Fibroblast of lung (primary cell): ENCODE measurements at places on chromosomes 7 and 10. TPM values are rescaled to one million over a fixed set of nuclear protein-coding genes. Genes with fewer than 3 reads are reported as not detected.

ZNF727 gene
- 1.5 and 6.4 TPM in 2 replicates for total RNA-seq

PLA2G12B gene
- not detected in 2 replicates for total RNA-seq

SLC26A3 gene
- not detected in 2 replicates for total RNA-seq

GRCh38 chr7:37174460-37174859 lies 274.2 kb downstream of the ELMO1 start:
- DNase-seq = no peak

DNA sequence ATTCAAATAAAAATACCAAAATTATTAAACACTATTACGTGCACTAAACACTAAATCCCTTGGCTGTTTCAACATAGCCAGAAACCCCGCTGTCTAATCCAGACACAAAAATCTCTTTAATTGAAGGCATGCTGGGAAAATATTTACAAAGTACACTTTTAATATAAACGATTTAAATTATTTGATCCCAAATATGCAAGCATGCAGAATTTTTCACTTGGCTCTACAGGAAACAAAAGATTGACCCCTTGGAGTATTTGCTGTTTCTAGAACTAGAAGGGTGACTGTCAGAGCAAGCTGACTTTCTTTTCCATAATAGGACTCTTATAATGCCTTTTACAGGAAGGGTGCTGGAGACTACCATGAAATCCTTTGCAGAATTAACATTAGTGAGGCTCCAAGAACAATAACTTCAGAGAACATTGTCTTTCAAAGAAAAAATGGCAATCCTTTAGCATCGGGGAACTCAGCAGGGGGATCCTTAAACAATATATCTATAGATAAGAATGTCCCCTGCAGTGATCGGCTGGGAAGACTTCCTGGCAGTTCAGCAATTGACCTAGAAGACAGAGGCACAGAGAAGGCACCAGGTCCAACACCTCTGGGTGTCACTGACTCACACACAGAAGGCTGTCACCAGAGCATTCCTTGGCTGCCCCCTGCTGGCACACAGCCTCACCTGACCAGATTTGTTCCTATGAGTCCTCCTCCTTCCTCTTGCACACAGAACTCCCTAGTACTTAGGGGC lies 55.8 kb upstream of the MRLN start:
- peak; percentile 51 for DNase-seq
